Effector memory CD4-positive, alpha-beta T cell (primary cell): ENCODE measurements at places on chromosomes 3 and 15.
A peak's percentile ranks its signal among the peaks of the same experiment; 100 is the strongest.

DNA sequence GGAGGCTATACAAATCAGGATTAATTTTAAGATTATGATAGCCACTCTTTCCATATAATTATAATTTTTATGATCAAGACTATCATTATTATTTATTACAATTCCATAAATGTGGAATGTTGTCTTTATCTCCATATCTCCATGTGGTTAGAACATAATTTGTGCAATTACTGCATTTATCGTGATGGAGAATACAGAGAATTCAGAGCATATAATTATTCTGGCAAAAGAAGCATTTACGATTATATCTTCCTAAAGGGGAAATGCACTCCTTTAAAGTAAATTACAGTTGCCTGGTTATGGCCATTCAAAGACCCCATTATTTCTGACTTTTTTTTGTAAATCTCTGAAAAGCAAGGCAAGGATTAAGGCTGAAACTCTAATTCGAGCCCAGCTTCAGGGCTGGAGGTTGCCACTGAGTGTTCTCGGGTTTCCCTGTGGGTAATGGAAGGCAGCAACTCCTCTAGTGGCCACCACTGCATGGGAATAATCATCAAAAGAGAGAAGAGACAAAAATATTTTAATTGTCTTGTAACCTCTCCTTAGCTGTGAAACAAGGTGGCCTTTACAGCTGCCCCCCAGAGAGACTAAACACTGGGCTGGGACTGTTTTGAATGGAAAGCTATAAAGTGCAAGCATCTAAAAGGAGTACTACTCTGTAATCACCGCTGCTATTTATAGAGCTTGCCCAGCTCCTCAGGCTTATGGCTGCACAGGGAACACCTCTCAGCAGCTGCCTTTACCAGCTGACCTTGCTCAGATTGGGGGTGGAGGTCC lies 59.8 kb upstream of the PRTG start:
- DNase-seq = no peak

DNA sequence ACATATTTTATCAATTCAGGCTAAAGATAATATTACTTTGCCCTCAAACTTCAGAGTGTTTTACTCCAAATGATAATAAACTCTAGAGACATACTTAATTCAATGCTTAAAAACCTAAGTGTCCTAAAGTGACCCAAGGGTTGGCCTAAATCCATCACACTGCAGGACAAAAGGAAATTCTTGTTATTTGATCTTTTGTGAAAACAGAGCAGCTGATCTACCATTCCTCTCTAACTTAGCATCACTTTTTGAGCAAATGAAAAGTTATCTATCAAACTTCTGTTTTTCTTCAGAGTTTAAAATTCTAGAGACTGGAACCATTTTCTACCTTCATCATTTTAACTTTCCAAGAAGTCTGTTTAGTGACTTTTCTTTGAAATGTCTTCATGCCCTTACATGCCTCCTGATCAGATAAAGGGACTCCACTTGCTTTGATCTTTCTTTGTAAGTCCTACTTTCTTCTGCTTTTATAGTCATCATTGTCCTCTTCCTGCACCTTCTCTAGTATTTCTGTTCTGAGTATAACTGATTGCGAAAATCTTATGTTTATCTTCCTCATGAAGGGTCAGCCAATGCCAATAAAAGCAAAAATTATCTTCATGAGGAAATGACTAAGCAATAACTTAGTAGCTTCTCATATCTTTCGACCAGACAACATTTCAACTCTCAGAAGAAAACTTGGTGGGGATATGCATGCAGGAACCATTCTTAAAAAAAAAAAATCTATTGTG lies 378.7 kb upstream of the TGFBR2 start:
- DNase-seq = no peak

GRCh38 chr3:34174740-34175139 lies 376.3 kb downstream of the PDCD6IP start:
- no peak for DNase-seq

DNA sequence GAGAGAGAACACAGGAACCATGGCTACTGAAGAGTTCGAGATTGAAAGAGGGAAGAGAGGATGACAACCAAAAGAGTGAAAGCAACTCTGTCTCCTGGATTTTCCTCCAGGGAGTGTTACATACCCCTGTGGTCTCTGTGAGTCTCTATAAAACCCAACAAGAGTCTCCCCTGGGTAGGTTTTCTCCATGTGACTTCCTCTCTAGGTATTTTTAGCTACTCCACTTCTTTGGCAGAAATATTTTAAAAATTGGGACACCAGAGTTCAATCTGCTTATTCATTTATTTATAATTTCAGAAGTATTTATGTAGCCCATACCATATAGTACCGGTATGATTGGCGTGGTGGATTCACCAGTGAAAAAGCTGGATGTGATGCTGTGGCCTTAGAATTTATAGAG lies 671.7 kb upstream of the NR2F2 start:
- no peak for DNase-seq

DNA sequence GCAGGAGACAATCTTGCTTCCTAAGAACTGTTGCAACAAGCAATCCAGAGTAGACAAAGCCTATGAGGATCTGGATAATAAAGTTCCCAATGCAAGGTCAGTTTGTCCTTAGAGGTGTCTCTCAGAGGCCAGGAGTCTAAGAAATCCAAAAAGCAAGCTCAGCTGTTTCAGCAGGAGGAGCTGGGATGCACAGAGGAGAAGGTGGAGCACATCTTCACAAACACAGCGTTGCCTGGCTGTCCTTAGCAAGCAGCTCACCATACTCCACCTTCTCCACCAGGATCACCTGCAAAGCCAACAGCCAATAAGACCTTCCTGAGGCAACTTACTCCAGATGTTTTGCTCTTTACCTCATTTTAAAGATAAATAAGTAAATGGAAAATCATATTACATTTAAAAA lies 365 bp downstream of the ZBED2 start:
- DNase-seq = no peak

- no peak for DNase-seq
Measured at GRCh38 chr15:48946074-48946839, 17.5 kb downstream of the SHC4 start.

- DNase-seq = no peak
Measured at GRCh38 chr3:24905266-24905665, 410.6 kb upstream of the THRB start.

- DNase-seq = no peak
Measured at GRCh38 chr3:195763076-195763830, 42.5 kb downstream of the MUC20 start.

GRCh38 chr3:143450632-143451031 lies 331.1 kb downstream of the CHST2 start:
- DNase-seq = no peak

GRCh38 chr15:38054488-38054887 lies 120.0 kb downstream of the TMCO5A start:
- DNase-seq = no peak

GRCh38 chr3:13520326-13520880 lies 28.5 kb upstream of the FBLN2 start:
- DNase-seq = no peak

DNA sequence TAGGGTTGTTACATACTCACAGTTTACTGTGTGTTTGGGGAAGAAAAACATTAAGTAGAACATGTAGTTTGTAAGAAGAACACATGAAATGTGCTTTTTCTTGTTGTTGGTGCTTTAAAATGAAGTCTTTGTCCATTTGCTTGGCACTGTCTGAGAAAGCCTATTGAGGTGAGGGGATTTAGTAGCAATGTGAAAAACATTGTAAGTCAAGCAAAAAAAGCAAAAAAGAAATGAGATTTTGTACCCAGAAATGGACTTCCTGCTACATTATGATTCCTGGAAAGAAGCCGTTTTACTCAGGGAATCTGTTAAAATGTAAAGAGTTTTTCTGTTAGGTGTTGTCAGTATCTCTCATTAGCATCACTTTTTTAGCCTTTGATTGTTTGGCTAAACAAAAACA lies 59.9 kb downstream of the KAT2B start:
- no peak for DNase-seq

DNA sequence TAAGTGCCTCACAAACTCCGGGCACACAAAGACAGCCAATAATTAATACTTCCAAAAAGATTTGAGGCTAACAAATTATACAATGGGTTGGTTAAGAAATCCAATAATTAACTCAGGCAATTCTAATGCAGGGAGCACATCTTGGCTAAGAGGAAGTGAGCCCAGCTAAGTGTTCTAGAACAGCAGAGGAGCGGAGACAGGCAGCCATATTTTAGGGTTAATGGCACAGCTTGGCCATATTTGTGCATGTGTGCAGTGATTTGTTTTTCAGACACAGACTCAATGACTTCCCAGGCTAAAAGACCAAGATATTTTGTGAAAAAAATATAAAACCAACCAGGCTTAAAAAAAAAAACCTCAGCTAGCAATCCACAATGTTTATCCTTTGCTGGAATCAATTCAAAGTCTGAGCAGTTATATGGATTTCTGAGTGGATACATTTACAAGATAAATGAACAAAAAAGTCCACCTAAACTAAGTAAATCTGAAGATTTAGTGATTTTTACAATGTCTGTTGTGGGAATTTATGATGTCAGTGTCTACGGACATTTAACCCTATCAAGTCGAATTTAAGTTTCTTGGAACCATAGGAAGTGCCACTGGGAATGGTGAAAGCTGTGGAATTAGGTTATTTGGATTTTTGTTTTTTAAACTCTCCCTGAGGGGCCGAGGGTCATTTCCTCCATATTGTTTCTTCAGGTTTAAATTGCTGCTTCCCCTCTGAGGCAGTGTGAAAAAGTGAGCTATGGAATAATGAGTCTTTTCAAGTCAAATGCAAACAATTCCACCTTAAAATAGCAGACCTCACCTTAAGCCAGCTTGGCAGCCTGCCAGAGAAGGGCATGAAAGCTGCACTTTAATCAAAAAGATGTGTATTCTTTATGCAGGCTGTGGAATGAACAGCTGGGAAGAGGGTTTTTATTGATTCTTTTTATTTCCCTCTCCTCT lies 413.7 kb upstream of the TBL1XR1 start:
- DNase-seq = no peak

GRCh38 chr3:39110041-39110639 lies 2.7 kb downstream of the TTC21A start:
- DNase-seq = no peak

DNA sequence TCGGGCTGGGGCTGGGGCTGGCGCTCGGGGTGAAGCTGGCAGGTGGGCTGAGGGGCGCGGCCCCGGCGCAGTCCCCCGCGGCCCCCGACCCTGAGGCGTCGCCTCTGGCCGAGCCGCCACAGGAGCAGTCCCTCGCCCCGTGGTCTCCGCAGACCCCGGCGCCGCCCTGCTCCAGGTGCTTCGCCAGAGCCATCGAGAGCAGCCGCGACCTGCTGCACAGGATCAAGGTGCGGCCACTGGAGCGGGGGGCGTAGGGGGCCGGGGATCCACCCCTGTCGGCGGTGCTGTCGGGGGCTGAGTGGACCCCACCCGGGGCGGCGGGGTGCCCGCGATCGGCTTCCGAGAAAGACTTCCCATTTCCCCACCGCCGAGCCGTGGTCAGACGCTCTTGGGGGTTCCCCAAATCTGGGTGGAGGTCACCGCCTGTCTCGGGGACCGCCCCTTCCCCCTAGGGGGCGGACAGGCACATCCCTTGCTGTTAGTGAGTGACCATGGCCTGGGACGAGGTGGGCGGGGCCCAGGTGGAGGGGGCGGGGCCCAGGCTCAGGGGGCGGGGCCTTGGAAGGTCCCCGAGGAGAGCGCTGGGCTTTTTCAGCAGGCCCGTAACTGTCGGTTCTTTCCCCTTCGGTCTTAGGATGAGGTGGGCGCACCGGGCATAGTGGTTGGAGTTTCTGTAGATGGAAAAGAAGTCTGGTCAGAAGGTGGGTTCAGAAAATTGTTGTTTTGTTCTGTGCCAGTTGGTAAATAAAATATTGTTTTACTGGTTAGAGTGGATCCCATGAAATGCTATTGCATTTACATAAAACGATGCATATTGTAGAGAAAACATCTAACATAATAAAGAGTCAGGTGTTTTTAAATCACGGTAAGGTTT lies 578 bp downstream of the LACTB start:
- peak; percentile 88 for DNase-seq

DNA sequence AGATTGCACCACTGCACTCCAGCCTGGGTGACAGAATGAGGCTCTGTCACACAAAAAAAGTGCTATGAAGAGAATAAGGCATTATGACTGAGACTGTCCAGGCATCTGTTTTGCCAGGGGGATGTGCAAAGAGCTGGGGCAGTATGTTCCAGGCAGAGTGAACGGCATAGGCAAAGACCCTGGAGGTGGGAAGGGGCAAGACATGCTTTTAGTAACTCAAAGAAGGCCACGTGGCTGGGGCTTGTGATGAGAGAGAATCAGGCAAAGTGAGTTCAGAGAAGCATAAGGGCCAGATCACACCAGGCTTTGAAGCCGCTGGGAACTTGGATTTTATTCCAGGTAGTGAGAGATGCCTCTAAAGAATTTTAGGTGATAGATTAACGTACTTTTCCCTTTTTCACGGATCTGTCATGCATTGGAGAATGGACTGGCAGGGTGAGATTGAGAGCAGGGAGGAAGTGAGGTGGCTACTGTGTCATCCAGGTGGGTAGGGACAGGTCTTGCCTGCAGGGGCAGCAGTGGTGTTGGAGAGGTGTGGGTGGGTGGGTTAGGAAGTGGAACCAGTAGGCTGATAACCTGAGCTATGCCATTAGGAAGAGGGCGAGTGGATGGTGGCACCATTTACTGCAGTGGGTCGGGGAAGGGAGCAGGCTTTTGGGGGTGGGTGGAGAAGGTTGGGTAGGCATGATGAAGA lies 31.7 kb downstream of the ATP2B2 start:
- no peak for DNase-seq

DNA sequence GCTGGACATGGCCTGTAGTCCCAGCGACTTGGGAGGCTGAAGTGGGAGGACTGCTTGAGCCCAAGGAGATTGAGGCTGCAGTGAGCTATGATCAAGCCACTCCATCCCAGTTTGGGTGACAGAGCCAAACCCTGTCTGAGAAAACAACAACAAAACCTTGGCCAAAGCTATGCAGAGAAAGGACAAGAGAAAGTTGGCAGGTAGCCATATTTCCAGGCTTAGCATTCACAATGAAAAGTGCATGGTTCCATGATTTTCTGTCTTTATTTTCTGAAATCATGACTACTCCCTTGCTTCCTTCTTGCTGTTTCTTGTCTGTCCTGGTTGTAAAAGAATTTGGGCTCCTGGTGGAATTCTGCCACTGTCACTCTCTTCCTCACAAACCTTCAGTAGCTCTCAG lies 284.6 kb upstream of the C2CD4B start:
- no peak for DNase-seq

DNA sequence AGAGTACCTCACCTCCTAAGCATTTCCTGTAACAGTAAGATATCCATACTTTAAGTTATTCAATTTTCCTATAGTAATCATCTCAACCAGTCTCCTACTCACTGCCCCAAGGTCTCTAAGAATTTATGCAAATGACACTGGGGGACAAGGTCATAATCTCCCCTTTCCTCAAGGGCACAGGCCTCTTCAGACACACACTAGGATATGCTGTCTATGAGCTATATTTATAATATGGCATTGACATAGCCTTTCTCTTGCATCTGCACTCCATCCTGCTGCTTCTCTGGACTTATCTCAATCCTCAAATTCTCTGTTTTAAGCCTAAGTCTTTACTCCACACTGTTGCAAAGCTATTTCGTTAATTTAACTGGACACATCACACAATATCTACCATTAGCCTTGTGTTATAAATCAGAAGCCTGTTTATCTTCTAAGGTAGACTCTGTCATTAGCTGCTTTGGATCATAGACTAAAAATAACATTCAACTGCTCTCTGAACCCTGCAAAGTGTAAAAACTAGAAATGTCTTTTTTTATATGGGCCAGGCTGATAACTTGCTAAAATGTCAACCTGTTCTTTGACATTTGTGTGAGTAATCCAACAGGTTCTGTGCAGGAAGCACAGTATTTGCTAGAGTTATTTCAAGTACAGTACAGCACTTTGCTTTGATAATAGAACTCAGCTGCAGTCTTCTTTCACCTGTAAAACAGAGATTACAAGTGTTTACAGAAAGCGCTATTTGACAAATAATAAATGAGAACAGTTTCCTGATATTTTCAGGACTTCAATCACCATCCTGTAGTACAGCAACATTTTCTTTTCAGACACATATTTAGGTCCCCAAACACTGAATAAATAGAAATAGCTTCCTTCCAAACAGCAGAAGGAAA lies 17.8 kb upstream of the SEC62 start:
- no peak for DNase-seq
